ENCODE measurements at places on chromosomes 3 and 15. TPM values are rescaled to one million over a fixed set of nuclear protein-coding genes. Genes with fewer than 3 reads are reported as not detected.

DNA sequence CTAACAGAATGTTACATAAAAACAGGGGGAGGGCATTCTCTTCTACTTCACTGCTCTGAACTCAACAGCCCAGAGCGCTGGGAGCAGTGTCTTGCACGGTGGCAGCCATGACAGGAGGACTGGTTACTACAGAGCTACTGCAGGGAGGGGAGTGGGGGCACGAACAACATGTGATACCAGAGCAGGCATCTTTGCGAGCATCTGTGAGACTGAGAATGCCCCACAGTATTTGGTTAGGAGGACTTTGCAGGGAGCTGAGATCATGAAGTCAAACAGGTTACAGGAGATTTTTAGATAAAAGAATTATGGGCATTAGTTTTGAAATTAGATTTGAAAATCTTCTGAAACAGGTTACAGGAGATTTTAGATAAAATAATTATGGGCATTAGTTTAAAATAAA, 58.8 kb upstream of the GOLGA8B start:
- no peak overlapping the region for H3K4me3 ChIP-seq
- no peaks in the 10 kb centered on the region for H3K4me1 ChIP-seq
- no peak overlapping the region for H3K27ac ChIP-seq
- H3K27me3 ChIP-seq = no peaks in the 10 kb centered on the region
- no peak for DNase-seq

DNA sequence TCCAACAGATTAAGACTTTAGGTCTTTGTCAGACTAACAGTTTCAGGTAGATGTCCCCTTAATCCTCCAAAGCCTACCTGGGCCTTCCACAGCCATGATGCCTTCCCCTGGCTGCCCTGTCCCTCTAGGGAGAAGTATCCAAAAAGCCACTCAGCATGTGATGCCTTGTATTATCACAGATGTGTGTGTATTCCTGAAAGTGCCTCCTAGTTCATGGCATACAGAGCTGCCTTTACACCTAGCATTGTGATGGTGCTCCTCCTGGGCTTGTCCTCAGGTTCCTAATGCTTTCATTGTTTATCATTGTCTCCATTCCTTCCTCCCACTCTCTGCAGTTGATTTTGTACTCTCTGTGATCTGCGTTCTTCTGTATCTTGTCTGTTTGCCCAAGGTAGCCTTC, 43.6 kb downstream of the CMSS1 start:
- no peaks in the 10 kb centered on the region for H3K36me3 ChIP-seq
- H3K4me1 ChIP-seq = peaks cover 7% of the 10 kb centered on the region
- no peak for DNase-seq

DNA sequence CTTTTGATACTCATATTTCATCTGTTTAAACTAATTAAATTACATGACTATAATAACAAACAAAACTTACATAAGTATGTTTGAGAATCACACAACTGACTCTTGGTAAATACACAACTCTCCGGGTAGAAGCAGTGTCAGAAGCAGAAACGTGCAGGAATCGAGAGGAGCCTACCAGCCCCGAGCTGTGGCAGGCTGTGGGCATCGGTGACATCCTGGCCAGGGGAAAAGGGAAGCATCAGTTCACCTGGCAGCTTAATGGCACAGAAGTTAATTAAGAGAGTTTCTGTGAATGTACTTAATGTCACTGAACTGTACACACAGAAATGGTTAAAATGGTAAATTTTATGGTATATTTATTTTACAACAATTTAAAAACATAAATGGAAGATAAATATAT, 90.2 kb downstream of the CRTC3 start:
- no peaks in the 10 kb centered on the region for H3K27me3 ChIP-seq
- H3K4me3 ChIP-seq = no peak overlapping the region
- H3K27ac ChIP-seq = no peak overlapping the region
- DNase-seq = no peak

DNA sequence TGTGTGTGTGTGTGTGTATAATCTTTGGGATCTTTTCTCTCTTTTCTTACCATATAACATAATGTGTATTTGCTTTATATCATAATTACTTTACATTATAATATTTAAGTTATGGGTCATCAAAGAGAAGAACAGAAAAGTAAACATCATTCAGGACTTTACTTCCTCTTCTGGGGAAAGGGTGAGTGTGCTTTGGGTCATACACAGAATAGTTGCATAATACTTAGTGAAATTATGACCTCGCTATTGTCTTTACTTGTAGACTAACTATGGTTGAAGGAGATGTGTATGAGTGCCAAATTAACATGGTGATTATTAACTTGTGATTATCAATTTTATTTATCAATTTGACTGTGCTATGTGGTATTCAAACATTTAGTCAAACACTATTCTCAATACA, 1086.9 kb downstream of the DIPK2A start:
- DNase-seq = no peak
- H3K36me3 ChIP-seq = no peaks in the 10 kb centered on the region
- no peak overlapping the region for H3K4me3 ChIP-seq
- H3K27me3 ChIP-seq = no peaks in the 10 kb centered on the region
- no peak overlapping the region for H3K27ac ChIP-seq

DNA sequence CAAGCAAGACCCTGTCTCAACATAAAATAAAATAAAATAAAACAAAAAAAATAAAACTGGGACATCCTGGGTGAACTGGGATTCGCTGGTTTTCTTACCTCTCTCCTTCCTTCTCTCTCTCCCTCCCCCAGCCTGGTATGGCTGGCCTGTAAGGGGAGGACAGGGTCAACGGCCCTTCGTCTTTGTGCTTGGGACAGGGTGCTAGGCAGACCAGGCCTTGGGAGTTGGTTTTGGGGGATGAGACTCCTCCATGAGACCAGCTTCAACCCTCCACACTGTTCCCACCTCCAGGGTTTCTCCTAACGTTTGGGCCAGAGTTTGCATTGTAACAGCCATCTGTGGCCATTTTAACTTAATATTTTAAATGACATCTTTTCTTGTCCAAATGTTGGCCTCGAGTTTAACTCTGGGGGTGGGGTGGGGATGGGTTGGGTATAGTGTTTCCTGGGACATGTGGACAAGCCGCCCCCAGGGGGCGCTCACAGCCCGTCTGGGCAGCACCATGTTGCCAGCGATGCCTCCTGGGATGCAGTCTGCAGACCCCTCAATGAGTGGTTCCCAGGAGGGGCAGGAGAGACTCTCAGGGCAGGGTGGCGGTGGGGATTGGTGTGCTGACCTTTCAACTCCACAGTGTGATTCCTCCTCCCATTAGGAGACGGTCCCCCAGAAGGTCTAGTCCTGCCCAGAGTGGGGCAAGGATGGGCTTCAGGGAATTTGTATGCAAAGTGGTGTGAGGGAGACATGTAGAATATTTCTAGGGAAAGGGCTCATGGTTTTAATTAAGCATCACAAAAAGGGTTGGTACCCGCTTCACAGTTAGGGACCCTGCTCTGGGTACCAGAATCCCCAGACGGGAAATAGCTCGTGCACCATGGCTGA, 37.7 kb upstream of the LCTL start:
- H3K4me3 ChIP-seq = no peak overlapping the region
- no peaks in the 10 kb centered on the region for H3K4me1 ChIP-seq
- H3K36me3 ChIP-seq = no peaks in the 10 kb centered on the region
- H3K27ac ChIP-seq = no peak overlapping the region
- H3K27me3 ChIP-seq = no peaks in the 10 kb centered on the region
- DNase-seq = peak; percentile 67

DNA sequence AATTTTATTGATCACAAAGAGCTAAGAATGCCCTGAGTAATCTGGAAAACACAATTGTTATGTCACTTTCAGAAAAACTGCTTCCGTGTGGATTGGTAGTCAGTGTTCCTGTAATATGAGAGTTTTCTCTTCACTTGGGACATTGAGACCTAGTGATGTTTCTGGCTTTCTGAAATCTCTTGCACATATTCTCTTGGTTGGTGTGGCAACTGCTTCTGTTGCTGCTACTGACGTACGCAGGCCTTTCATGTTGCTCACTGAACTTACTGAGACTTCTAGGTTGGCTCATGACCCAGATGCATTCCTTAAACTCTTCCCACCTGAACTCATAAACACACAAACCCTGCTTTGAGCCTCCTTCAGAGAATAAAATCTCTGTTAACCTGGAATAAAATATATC, 175.0 kb upstream of the PFN2 start:
- H3K36me3 ChIP-seq = no peaks in the 10 kb centered on the region
- DNase-seq = no peak
- H3K27ac ChIP-seq = no peak overlapping the region
- H3K27me3 ChIP-seq = no peaks in the 10 kb centered on the region
- H3K4me3 ChIP-seq = no peak overlapping the region
- peaks cover 7% of the 10 kb centered on the region for H3K4me1 ChIP-seq

DNA sequence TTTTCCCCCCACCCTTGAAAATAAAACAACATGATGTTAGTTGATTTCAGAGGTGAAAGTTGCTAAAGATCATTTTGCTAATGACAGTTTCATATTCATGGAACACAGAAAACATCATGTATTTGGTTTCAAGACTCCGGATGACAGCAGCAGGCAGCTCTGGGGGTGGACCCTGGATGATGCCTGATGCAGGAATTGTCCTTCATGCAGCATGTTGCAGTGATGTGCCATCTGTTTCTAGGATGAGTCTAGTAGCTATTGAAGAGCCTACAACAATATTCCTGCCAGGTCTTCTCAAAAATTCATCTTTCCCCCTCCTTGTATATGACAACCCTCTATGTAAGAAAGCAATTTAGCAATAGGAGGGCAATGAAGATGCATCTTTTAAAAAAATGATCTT, 108.3 kb downstream of the SV2B start:
- no peaks in the 10 kb centered on the region for H3K4me1 ChIP-seq
- no peaks in the 10 kb centered on the region for H3K27me3 ChIP-seq
- no peaks in the 10 kb centered on the region for H3K36me3 ChIP-seq
- no peak overlapping the region for H3K27ac ChIP-seq
- no peak overlapping the region for H3K4me3 ChIP-seq
- DNase-seq = no peak

DNA sequence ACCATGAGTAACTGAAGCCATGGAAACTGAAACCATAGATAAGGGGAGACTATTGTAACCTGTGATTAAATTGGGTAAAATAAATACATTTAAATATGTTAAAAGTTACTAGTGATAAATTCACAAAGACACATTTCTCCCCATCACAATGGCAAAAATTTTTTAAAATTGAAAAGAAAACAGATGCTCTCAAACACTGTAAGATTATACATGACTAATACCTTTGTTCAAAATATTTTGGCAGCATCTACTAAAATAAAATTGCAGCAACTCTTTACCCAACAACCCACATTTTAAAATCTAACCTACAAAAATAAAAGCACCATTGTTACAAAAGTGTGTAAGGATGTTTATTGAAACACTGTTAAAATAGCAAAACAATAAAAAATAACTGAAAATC, 93.3 kb downstream of the CLASP2 start:
- H3K4me1 ChIP-seq = no peaks in the 10 kb centered on the region
- no peak overlapping the region for H3K27ac ChIP-seq
- H3K36me3 ChIP-seq = no peaks in the 10 kb centered on the region
- no peak for DNase-seq
- H3K4me3 ChIP-seq = no peak overlapping the region
- no peaks in the 10 kb centered on the region for H3K27me3 ChIP-seq

GRCh38 chr15:80932513-80932815, 57.2 kb downstream of the MESD start:
- no peaks in the 10 kb centered on the region for H3K4me1 ChIP-seq
- H3K36me3 ChIP-seq = no peaks in the 10 kb centered on the region
- H3K4me3 ChIP-seq = no peak overlapping the region
- H3K27ac ChIP-seq = peak overlapping the region; percentile 70
- no peaks in the 10 kb centered on the region for H3K27me3 ChIP-seq

GRCh38 chr15:97521381-97522285, 438.9 kb upstream of the ARRDC4 start:
- H3K4me3 ChIP-seq = no peak overlapping the region
- no peaks in the 10 kb centered on the region for H3K4me1 ChIP-seq
- no peaks in the 10 kb centered on the region for H3K27me3 ChIP-seq
- no peaks in the 10 kb centered on the region for H3K36me3 ChIP-seq

DNA sequence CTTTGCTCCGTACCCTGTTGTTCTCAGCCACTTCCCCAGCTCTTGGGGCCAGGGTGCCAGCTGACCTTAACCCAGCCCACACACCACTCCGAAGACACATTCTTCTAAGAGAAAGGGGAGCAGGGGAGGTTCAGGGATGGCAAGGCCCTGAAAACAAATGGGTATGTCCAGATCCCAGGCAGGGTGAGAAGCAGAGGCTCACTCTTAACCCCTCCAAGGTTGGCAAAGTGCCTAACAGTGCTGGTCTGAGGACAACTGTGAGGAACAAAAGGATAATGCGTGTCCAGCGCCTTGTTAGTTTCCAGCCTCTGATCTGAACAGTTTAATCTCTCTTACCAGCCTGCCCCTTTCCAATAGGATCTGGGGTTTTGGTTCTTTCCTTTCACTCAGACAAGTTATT, 1.5 kb downstream of the TMEM44 start:
- DNase-seq = no peak
- H3K27me3 ChIP-seq = no peaks in the 10 kb centered on the region
- no peaks in the 10 kb centered on the region for H3K4me1 ChIP-seq
- H3K4me3 ChIP-seq = no peak overlapping the region
- H3K36me3 ChIP-seq = no peaks in the 10 kb centered on the region

DNA sequence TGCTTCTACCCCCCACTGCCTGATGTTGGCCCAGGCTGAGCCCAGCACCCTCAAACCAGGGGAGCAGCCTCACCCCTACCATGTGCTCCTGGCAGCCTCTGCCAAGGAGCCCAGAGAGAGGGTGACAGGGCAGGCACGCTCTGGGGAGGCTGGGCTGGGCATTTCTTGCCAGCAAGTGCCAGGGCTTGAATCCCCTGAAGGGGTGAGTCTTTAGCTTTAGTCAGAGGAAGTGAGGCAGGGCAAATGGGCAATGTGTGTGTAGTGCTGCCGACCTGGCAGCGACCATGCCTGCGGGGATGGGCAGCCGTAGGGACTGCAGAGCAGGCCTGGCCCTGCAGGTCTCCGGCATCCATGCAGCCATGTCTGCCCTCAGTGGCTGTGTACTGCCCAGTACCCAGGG, 18.1 kb downstream of the DUSP7 start:
- no peak overlapping the region for H3K27ac ChIP-seq
- no peak overlapping the region for H3K4me3 ChIP-seq
- no peaks in the 10 kb centered on the region for H3K27me3 ChIP-seq
- no peak for DNase-seq
- H3K36me3 ChIP-seq = no peaks in the 10 kb centered on the region

Gene ADPRH
- 2.2 TPM for total RNA-seq

Gene CCR9
- 0.14 TPM for total RNA-seq

Gene PCSK6
- 43.8 TPM for total RNA-seq

Gene LEKR1
- total RNA-seq = not detected

Gene MORC1
- total RNA-seq = not detected

Gene FSIP1
- 5.6 TPM for total RNA-seq

Gene HRH1
- total RNA-seq = 6.7 TPM

Gene ALDH1A3
- total RNA-seq = 17.6 TPM

Gene NANOGP8
- total RNA-seq = 1.1 TPM

Gene IQCH
- 1.6 TPM for total RNA-seq

Gene CCDC39
- total RNA-seq = 0.27 TPM

Data from transverse colon (tissue), 4 donors.